ENCODE measurements at places on chromosomes 3 and 15.
A peak's percentile ranks its signal among the peaks of the same experiment; 100 is the strongest.

GRCh38 chr3:61903074-61903473, 341.7 kb downstream of the PTPRG start:
- DNase-seq: no peak

DNA sequence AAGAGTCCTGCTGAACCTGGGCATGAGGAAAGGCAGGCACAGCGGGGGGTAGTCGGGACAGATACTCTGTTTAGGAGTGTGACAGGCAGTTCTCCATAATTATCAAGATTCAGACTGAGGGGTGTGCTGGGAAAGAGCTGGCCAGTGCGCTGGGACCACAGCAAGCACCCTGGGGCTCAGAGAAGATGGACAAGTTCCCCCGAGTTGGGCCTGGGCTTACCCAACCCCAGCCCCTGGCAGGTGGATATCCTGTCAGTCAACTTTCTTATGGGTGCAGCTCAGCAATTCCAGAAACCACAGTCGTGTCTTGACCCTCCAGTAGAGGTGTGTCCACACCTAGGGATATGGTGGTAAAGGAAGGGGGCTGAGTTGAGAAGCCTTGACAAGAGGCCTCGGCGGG, 49.2 kb upstream of the PRR20G start:
- no peak for DNase-seq

DNA sequence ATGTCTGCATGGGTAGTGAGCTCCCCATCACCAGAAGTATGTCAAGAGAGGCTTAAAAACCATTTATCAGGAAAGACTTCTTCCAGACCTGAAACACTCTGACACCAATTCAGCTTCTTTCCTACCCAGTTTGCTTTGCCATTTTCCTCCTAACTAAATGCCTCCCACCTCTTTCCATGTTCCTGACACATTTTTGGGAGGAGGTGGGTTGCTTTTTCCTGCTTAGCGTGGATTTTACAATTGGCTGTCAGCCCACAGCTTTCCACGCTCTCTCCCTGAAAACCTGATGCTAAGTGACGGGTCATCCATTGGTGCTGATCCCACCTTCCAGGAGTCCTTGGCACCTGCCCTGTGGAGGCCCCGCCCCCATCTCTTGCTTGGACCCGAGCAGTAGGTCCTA, 264.9 kb upstream of the ST8SIA2 start:
- DNase-seq: no peak

DNA sequence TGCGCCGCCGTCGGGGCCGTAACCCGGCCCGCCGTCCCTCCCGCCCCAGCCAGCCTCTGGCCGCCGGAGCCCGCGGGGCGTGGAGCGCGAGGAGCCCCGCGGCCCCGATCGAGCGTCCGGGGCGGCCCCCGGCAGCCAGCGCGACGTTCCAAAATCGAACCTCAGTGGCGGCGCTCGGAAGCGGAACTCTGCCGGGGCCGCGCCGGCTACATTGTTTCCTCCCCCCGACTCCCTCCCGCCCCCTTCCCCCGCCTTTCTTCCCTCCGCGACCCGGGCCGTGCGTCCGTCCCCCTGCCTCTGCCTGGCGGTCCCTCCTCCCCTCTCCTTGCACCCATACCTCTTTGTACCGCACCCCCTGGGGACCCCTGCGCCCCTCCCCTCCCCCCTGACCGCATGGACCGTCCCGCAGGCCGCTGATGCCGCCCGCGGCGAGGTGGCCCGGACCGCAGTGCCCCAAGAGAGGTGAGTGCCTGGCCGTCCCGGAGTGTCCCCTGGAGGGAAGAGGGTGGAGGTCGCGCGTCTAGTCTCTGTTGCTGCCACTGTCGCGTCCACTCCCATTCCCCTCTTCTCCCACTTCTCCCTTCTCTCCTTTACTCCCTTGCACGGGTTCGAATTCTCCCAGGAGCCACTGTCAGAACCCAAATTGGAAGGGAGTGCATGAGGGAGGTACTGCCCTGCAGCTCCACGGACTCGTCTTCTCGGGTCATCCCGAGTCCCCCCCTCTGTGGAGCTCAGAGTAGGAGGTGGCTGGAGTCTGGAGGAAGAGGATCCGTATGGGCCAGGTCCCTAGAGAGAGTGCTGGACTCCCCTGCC, 585 bp downstream of the CSK start:
- no peak for DNase-seq

GRCh38 chr3:44954304-44954703, 21.7 kb downstream of the ZDHHC3 start:
- no peak for DNase-seq

DNA sequence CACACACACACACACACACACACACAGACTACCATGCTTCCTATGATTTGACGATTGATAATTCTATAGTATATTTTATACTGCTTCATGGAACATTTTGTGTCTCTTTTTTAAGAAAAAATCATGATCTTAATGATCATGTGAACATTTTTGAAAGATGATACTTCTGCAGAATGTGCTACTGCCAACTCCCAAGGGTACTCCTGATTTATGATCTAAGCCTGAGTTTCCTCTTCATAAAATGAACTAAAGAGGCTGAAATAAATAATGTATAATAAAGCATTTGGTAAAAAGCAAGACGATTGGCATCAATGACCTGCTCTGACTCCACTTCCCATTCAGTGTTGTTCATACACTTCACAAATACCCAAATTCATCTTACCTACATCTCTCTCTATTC, 333.8 kb upstream of the RBMS3 start:
- DNase-seq: peak; percentile 62

DNA sequence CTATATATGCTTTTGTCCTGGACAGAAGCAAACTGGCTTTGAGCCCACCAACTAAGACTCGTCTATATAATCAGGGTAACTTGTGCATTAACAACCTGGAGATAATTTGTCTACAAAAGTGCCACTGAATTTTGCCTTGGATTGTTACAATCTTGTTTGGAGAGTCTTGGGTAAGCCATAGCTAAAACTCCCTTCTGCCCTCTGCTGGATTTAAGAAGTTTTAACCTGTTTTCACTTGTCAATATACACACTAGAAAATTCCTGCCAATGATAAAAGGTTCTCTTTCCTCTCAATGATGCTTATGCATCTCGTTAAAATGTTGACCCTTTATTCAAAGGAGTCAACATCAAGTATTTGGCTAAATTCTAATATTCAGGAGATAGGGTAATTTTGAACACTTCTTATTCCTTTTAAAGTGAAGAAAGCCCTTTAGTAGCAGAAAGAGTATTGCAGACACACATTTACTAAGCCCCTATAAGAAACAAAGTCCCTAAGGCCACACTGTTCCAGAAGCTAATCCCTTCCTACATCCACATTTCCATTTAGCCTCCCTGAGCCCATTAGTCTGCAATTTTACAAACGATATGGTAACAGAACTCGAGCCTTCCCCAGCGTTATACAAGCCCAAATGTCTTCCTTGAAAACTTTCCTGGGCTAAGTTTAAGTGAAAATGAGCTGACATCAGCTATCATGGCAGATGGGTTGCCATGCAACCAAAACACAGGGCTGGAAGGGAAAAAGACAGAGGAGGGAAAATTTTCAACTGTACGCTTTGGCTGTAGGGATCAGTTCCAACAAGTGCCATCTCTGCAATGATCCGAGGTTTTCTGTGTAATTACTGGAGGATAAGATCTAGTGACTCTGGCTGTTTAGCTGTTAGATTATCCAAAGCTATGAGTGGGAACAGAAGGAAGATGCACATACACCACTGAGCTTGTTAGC, 75.9 kb upstream of the FGF12 start:
- DNase-seq: peak; percentile 30

GRCh38 chr15:41927536-41927935, 33.7 kb upstream of the SPTBN5 start:
- no peak for DNase-seq

- no peak for DNase-seq
These were observed 24.8 kb downstream of the PSTPIP1 start for GRCh38 chr15:77019521-77020331.

DNA sequence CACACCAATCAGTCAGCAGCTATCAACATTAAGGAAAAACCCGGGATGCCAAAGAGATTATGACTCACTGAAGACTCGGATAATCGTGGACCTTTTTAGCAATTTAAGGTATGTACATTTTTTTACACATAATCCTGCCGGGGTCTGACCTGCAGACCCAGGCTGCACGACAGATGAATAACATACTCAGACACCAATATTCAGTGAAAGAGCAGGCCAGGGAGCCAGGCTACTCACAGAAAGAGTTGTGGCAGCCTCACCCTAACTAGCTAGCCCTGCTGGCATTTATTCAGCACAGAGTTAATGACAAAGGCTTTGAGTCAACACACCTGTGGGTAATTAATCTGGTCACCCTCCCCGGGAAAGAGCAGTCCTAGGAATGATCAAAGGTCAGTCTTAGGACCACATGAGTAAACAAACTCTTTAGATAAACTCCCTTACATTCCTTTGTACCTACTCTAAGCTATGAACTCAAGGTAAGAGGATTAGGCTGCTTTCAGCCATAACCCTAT, 727.5 kb downstream of the TBL1XR1 start:
- DNase-seq: no peak

DNA sequence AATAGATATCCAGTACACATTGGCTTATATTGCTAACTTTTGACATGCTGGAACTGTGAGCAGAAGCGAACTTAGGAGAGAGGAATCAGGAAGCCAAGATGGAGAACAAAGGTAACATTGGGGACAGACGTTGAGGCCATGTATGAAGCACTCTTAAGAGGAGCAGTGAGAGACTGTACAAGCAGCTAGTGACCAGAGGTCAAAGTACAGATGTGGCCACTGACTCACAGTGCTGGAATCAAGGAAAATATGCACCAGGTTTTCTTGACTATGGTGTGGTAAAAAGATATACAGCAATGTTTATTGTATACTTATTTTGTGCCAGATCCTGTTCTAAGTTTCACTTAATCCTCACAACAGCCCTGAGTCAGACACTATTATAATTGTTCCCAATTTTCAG, 2.0 kb upstream of the IL20RB start:
- peak; percentile 90 for DNase-seq

GRCh38 chr3:38274864-38275649, 7.0 kb upstream of the SLC22A14 start:
- no peak for DNase-seq

- DNase-seq: no peak
These were observed 400.2 kb downstream of the SOX2 start for GRCh38 chr3:182111967-182112366.

GRCh38 chr15:42059661-42060476, 34.5 kb downstream of the PLA2G4D start:
- DNase-seq: peak; percentile 19

DNA sequence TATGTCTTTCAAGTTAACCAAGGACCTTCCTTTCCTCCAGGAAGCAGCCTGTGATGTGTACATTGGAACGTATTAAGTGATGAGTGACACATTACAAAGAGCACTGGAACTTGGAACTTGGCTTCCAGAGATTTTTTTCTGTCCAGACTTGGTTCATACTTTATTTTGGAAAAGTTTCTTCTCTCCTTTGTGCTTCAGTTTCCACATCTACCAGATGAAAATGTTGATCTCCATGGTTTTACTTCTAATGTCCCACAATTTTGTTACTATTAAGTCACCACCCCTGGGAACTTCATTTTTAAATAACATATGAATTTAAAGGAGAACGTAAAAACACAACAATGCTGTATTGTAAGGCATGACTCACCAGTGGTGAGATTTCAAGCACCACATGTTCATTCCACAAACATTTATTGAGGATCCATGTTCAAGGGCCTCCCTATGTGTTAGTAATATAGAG, 290.7 kb upstream of the LMCD1 start:
- DNase-seq: peak; percentile 34
